ENCODE measurements at places on chromosomes 6 and 20.

- DNase-seq, result no peak
Measured at GRCh38 chr6:140932909-140933308, 1199.8 kb upstream of the GJE1 start.

DNA sequence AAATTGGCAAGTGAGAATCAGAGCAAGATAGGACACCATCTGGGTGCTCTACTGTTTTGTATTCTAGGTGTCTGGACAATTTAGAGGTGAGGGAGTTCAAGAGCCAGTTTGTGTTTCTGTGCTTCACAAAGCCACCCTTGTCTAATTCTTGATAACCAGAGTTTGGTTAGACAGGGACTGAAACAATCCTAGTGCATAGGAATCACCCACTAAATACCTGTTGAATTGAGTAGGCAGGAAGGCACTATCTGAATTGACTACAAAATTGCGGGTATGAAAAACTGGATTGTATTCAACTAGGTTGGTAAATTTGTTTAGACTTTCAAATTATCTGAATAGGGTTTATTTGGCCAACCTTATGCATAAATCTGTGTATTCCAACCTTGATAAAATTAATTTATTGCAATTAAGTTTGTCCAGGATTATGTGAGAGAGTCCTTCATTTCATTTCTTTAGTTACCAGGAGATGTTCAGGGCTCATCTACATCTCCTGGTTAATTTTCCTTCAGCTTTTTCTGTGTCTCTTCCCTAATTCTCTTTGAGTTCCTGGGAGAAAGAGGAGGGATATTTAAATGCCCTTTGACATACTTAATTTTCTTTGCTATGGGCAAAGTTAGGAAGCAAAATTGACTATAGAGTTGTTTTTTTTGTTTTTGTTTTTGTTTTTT, 1.7 kb downstream of the TPX2 start:
- DNase-seq, result no peak

DNA sequence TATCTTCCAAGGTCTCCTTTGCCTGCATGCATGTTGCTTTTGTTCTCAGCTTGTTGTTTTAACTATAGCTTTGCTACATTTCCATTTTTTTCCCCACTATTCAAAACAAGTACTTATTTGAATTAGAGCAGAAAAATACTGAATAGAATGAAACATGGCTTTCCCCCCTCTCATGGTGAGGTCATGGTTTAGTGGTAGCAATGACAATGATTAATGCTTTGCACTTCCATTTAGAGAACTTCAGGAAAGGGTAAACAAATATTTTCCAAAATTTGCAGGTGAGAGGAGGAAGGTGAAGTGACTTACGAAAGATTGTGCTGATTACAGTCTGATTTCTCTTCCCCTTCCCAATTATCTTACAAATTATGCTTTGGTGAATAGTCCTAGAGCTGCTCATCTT, 47.8 kb upstream of the TRAF3IP2 start:
- no peak for DNase-seq

DNA sequence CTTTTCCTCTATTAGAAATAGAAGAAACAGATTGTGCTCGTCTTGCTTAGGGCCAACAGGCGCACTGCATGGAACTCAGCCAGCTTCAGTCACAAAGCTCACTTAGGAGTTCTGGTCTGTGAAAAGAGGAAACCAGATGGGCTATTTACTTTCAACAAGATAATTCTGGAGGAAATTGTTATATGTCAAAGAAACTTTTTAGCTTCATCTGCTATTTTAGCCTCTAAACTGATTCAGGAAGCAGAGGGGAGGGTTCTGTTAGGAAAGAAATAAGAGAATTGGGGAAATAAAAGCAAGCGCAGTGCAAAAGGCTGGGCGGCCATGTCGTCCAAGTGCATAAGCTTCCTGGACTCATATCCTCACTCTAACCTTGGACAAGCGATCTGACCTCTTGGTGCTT, 21.3 kb downstream of the PRKN start:
- no peak for DNase-seq

GRCh38 chr6:16252686-16253299, 14.4 kb downstream of the GMPR start:
- DNase-seq, result no peak

GRCh38 chr6:42268835-42269204, 51.2 kb upstream of the MRPS10 start:
- no peak for DNase-seq

- DNase-seq, result no peak
Measured at GRCh38 chr6:166770216-166771116, 143.4 kb upstream of the RPS6KA2 start.

GRCh38 chr20:53445932-53446331, 147.7 kb downstream of the ZNF217 start:
- no peak for DNase-seq
